ENCODE measurements at places on chromosomes 4 and X.

GRCh38 chrX:25860322-25860721 is 277.8 kb upstream of the MAGEB18 start:
- no peaks in the 10 kb centered on the region for H3K4me1 ChIP-seq
- H3K36me3 ChIP-seq: no peaks in the 10 kb centered on the region
- no peak for DNase-seq
- no peak overlapping the region for H3K27ac ChIP-seq
- H3K4me3 ChIP-seq: no peak overlapping the region
- no peaks in the 10 kb centered on the region for H3K27me3 ChIP-seq

DNA sequence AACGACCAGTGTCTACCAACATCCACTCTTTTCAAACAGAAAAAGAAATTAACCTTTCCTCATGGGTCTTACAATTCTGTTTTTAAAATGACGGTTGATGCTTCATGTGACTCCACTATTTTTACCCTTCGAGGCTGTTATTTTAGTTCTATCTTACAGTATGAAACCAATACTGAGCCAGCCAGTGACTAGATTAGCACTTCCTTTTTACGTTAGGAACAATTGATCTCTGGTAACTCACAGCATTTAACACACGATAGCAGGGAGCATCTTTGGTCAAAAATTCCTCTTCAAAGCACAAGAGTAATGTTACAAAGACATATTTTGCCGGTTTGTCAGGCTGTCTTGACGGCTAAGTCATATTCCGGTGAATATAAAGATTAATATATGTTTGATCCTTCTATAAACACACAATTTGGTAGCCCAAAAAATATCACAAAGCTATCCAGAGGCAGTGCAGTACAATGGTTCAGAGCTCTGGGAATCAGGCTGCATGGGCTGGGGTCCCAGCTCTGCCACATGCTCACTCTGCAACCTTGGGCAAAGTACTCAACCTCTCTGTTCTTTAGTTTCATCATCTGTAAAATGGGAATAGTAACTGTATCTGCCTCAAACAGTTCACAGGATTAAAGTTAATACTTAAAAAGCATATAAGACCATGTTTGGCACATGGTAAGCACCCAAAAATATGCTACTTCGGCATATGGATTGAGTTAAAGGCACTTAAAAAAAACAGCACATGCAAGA is 62.9 kb upstream of the TXK start:
- no peak overlapping the region for H3K4me3 ChIP-seq
- DNase-seq: no peak
- no peaks in the 10 kb centered on the region for H3K36me3 ChIP-seq
- H3K27ac ChIP-seq: no peak overlapping the region
- no peaks in the 10 kb centered on the region for H3K27me3 ChIP-seq

DNA sequence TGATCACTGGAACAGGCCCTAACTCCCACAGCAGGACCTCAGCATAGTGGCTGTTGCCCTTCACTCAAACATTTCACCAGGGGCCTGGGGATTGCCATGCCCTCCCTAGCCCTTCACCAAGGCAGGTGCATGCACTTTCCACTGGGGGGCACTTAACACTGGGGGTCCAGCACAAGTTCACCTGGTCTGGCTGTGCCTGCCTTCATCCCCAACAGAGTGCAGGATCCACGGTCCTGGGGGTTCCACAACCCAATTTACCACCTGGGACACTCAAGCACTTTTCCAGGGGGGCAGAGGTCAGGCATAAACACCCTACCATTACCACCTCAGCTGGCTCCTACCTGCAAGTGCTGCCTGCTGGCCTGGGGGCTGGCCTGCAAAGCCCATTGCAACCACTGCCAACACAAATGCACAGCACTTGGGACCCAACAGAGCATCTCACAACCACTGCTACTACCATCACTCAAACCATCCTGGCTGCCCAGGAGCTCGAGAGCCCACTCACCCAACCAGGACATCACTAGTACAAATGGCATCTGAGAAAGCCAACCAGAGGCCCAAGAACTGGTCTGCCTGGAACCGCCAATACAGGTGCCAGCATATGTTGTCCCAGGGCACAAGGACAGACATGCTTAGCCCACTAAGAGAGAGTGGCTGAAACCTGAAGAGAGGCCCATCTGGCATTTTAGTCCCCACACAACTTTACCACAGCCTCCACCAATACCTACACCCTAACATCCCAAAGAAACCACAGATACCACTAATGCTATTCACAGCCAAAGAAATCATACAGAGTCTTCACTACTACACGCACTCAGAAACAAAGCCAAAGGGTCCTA is 43.1 kb downstream of the NAT8L start:
- H3K4me1 ChIP-seq: no peaks in the 10 kb centered on the region
- H3K27ac ChIP-seq: no peak overlapping the region
- H3K27me3 ChIP-seq: no peaks in the 10 kb centered on the region
- DNase-seq: no peak

GRCh38 chrX:40843643-40844042 is 108.3 kb upstream of the MED14 start:
- H3K36me3 ChIP-seq: no peaks in the 10 kb centered on the region
- no peaks in the 10 kb centered on the region for H3K27me3 ChIP-seq
- DNase-seq: no peak
- H3K4me1 ChIP-seq: no peaks in the 10 kb centered on the region

- no peaks in the 10 kb centered on the region for H3K27me3 ChIP-seq
- no peak overlapping the region for H3K27ac ChIP-seq
- no peak overlapping the region for H3K4me3 ChIP-seq
- H3K36me3 ChIP-seq: no peaks in the 10 kb centered on the region
- DNase-seq: no peak
Measured at GRCh38 chr4:11323771-11324170, 104.9 kb downstream of the HS3ST1 start.

GRCh38 chrX:95057341-95057740 is 1383.3 kb downstream of the FAM133A start:
- no peaks in the 10 kb centered on the region for H3K27me3 ChIP-seq
- no peaks in the 10 kb centered on the region for H3K4me1 ChIP-seq
- H3K36me3 ChIP-seq: no peaks in the 10 kb centered on the region
- no peak for DNase-seq
- H3K4me3 ChIP-seq: no peak overlapping the region

GRCh38 chr4:147776716-147777115 is 44.8 kb downstream of the ARHGAP10 start:
- no peaks in the 10 kb centered on the region for H3K36me3 ChIP-seq
- H3K27ac ChIP-seq: no peak overlapping the region
- no peak for DNase-seq
- no peak overlapping the region for H3K4me3 ChIP-seq

- no peak for DNase-seq
- H3K27ac ChIP-seq: no peak overlapping the region
Measured at GRCh38 chr4:25919676-25920075, 5.7 kb downstream of the SMIM20 start.

GRCh38 chrX:63513825-63514568 is 162.9 kb upstream of the SPIN4 start:
- no peak overlapping the region for H3K27ac ChIP-seq
- H3K4me3 ChIP-seq: no peak overlapping the region
- DNase-seq: no peak
- H3K27me3 ChIP-seq: no peaks in the 10 kb centered on the region

DNA sequence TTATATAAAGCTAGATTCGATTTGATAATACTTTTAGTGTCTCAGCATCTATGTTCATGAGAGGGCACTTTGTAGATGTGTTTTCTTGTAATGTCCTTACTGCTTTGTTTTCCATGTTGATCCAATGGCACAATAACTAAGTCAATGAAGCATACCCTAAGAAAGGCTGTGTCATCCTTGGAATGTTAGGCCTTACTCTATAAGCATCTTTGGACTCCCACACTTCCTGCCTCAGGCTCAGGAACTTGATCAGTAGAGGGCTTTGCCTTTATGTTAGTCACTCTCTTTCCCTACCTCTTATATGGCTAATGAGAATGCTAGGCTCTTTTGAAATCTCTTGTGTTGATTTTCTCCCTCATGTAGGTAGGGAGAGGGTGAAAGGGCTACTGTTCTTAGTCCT is 33.2 kb upstream of the EDA2R start:
- H3K36me3 ChIP-seq: no peaks in the 10 kb centered on the region
- H3K4me3 ChIP-seq: no peak overlapping the region
- H3K27ac ChIP-seq: no peak overlapping the region
- no peak for DNase-seq

DNA sequence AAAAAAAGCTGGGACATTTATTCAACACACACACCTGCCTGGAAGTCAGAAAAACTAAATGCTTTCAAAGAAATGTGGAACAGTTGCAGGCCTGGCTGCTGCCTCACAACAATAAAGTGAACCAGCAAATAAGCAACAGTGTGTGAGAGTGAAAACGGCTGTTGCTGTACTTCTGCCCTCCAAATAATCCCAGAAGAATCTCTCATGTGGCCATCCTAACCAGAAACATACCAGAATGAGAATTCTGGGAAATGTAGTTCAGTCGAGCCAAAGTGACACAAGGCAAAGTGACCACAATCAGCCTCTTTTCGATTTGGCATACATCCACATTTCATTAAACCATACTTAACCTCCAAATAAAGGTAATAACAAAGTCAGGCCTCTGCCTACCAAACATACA is 204.5 kb downstream of the SLC7A11 start:
- peaks cover 8% of the 10 kb centered on the region for H3K4me1 ChIP-seq
- H3K4me3 ChIP-seq: no peak overlapping the region
- H3K27ac ChIP-seq: no peak overlapping the region
- no peak for DNase-seq
- no peaks in the 10 kb centered on the region for H3K36me3 ChIP-seq

DNA sequence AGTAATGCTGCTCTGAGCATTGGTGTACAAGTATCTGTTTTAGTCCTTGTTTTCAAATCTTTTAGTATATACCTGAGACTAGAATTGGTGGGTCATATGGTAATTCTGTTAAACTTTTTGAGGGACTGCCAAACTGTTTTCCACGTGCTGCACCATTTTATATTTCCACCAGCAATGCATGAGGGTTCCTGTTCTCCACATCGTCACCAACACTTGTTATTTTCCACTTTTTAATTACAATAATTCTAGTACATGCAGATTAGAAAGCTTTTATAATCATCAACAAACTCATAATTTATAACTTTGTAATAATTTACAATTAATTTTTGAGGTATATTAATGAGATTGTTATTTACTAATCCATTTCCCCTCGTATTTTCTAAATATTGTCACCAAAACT is 79.4 kb downstream of the CEP135 start:
- H3K36me3 ChIP-seq: peaks cover 58% of the 10 kb centered on the region
- no peak overlapping the region for H3K27ac ChIP-seq
- no peak for DNase-seq
- no peaks in the 10 kb centered on the region for H3K4me1 ChIP-seq

GRCh38 chrX:22357621-22358020 is 84.9 kb downstream of the CBLL2 start:
- H3K27ac ChIP-seq: no peak overlapping the region
- H3K36me3 ChIP-seq: no peaks in the 10 kb centered on the region
- H3K4me3 ChIP-seq: no peak overlapping the region
- H3K4me1 ChIP-seq: no peaks in the 10 kb centered on the region
- H3K27me3 ChIP-seq: no peaks in the 10 kb centered on the region
- DNase-seq: no peak

- H3K4me3 ChIP-seq: no peak overlapping the region
- no peaks in the 10 kb centered on the region for H3K4me1 ChIP-seq
- DNase-seq: no peak
- H3K36me3 ChIP-seq: no peaks in the 10 kb centered on the region
Measured at GRCh38 chrX:2538031-2538757, 37.4 kb upstream of the DHRSX start.

GRCh38 chr4:120948382-120948781 is 25.9 kb upstream of the PRDM5 start:
- no peaks in the 10 kb centered on the region for H3K36me3 ChIP-seq
- no peaks in the 10 kb centered on the region for H3K4me1 ChIP-seq
- H3K27me3 ChIP-seq: no peaks in the 10 kb centered on the region
- H3K4me3 ChIP-seq: no peak overlapping the region

GRCh38 chr4:72661830-72662229 is 92.8 kb upstream of the ADAMTS3 start:
- no peaks in the 10 kb centered on the region for H3K4me1 ChIP-seq
- no peaks in the 10 kb centered on the region for H3K27me3 ChIP-seq
- H3K4me3 ChIP-seq: no peak overlapping the region
- no peak overlapping the region for H3K27ac ChIP-seq

GRCh38 chr4:179536694-179537093 is 2094.5 kb upstream of the AGA start:
- H3K27ac ChIP-seq: no peak overlapping the region
- H3K36me3 ChIP-seq: no peaks in the 10 kb centered on the region
- H3K4me3 ChIP-seq: no peak overlapping the region
- no peak for DNase-seq

DNA sequence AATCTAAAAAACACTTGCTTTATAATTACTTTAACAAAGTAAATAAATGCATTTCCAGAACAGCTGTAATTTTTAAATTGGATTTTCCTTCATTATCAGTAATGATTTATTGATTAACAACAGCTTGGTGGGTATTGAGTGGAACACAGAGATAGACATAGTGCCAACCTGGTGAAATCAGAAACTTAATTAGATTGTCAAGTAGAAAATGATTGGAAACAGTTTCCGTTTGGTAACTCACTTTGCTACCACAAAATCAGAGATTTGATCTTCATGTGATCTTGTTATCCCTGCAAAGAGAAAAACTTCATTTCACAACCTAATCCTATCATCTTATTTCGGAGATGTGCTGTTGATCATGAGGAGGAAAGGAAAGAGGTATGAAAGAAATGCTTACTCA is 70.8 kb downstream of the CAPN6 start:
- H3K4me3 ChIP-seq: no peak overlapping the region
- no peaks in the 10 kb centered on the region for H3K36me3 ChIP-seq
- H3K4me1 ChIP-seq: no peaks in the 10 kb centered on the region

GRCh38 chr4:158604369-158604768 is 67.3 kb downstream of the C4orf46 start:
- no peaks in the 10 kb centered on the region for H3K4me1 ChIP-seq
- H3K36me3 ChIP-seq: no peaks in the 10 kb centered on the region
- no peaks in the 10 kb centered on the region for H3K27me3 ChIP-seq

GRCh38 chr4:107083-107443 is 17.2 kb upstream of the ZNF718 start:
- H3K4me1 ChIP-seq: peaks cover 14% of the 10 kb centered on the region
- H3K27me3 ChIP-seq: peaks cover 56% of the 10 kb centered on the region
- peak overlapping the region; percentile 6 for H3K4me3 ChIP-seq
- H3K27ac ChIP-seq: no peak overlapping the region
- no peaks in the 10 kb centered on the region for H3K36me3 ChIP-seq
- no peak for DNase-seq

GRCh38 chr4:141196227-141196933 is 24.3 kb upstream of the ZNF330 start:
- no peaks in the 10 kb centered on the region for H3K36me3 ChIP-seq
- no peaks in the 10 kb centered on the region for H3K27me3 ChIP-seq
- H3K4me3 ChIP-seq: no peak overlapping the region
- no peak for DNase-seq

GRCh38 chrX:17741123-17741511 is 3.8 kb downstream of the SCML1 start:
- H3K36me3 ChIP-seq: no peaks in the 10 kb centered on the region
- H3K27me3 ChIP-seq: no peaks in the 10 kb centered on the region
- H3K27ac ChIP-seq: no peak overlapping the region
- no peak overlapping the region for H3K4me3 ChIP-seq
- no peaks in the 10 kb centered on the region for H3K4me1 ChIP-seq

DNA sequence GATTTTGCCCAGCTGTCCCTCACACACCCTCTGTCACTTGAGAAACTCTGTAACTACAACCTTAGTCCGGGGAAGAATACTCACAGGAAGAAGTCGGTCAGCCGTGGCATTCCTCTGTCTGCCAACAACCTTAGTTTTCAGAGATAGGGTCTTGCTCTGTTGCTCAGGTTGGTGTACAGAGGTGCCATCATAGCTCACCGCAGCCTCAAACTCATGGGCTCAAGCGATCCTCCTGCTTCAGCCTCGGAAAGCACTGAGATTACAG is 12.2 kb upstream of the SPCS3 start:
- no peak for DNase-seq
- H3K27ac ChIP-seq: no peak overlapping the region
- H3K4me1 ChIP-seq: no peaks in the 10 kb centered on the region
- H3K27me3 ChIP-seq: no peaks in the 10 kb centered on the region
